ENCODE measurements at places on chromosomes 1 and 21.

DNA sequence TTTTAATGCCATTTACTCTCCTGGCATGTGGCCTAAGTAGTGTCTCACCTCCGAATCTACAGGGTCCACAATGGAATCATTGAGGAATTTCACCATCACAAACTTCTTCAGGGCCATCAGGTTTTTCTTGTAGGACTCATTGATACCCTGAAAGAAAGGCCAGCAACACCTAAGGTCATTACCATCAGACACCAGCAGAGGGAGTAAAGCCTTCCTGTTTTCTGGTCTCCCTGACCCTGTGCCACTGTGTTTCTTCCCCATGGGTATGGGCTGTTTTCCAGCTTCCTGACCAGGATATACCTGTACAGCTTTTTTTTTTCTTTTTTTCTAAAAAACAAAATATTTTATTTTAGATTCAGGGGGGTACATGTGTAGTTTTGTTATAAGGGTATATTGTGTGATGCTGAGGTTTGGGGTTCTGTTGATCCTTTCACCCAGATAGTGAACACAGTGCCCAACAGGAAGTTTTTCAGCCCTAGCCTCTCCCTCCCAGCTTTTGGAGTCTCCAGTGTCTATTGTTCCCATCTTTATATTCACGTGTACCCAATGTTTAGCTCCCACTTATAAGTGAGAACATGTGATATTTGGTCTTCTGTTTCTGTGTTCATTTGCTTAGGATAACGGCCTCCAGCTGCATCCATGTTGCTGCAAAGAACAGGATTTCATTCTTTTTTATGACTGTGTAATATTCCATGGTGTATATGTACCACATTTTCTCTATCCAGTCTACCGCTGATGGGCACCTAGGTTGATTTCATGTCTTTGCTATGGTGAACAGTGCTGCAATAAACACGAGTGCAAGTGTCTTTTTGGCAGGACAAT is 18.3 kb downstream of the PPT1 start:
- no peak for DNase-seq

GRCh38 chr21:41451753-41452676 is 26.0 kb downstream of the MX1 start:
- DNase-seq, result no peak

GRCh38 chr1:184018622-184019021 is 18.9 kb downstream of the COLGALT2 start:
- DNase-seq, result no peak

DNA sequence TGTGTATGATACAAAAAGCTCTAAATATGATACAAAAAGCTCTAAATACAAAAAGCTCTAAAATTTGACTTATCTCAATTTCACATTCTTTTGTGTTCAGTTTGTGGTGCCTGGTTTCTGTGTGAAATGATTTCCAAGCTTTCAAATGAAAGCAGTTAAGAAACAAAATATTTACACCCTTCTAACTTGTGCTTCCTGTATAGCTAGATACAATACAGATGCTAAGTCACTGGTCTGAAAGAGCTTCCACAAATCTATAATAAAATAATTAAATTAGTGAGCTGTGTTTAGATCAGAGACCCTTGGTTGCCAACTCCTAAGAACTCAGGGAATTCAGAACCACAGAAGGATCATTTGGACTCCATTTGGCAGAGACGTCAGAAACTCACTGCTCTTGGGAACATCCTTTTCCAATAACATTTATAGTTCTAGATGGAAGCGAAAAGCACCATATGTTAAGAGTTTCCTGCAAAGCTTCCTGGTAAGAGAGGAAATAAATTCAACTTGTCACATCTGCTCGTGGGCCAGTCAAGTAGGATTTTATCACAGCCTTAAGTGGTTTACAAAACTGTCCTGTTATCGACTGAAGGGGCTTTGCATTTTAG is 1079.1 kb downstream of the ADGRL2 start:
- no peak for DNase-seq

DNA sequence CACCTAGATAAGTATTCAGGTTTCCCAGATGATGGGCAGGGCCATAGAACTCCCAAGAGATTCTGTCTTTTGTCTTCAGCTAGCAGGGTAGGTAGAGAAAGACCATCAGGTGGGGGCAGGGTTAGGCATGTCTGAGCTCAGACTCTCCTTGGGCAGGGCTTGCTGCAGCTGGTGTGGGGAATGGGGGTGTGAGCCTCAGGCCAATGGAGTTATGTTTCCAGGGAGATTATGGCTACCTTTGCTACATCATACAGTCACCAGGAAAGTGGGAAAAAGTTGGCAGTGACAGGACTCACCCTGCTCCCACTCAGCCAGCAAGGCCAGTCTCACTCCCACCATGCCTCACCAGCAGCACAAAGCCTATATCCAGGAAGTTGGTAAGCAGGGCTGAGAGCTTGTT is 77.8 kb downstream of the DRAM2 start:
- no peak for DNase-seq

GRCh38 chr1:19396280-19396679 is 84.2 kb downstream of the SLC66A1 start:
- no peak for DNase-seq

GRCh38 chr1:228810878-228811711 is 75.8 kb downstream of the RHOU start:
- no peak for DNase-seq

DNA sequence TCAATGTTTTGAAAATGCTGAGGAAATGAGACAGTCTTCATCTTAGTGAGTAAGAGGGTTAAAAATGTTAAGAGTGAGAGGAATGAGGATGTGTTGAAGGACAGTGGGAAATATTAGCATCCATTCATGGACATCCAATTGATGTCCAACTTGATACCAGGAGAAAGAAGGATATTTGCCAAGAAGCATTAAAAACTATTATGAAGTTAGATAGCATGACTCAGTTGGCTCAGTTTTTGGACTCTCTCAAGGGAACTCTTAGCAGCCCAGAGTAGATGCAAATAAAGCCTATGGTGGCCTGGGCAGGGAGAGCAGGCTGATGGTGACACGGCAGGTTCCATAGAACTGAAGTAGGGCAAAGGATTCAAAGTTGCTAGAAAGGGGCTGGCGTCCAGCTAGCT is 171.0 kb downstream of the ZZZ3 start:
- no peak for DNase-seq

DNA sequence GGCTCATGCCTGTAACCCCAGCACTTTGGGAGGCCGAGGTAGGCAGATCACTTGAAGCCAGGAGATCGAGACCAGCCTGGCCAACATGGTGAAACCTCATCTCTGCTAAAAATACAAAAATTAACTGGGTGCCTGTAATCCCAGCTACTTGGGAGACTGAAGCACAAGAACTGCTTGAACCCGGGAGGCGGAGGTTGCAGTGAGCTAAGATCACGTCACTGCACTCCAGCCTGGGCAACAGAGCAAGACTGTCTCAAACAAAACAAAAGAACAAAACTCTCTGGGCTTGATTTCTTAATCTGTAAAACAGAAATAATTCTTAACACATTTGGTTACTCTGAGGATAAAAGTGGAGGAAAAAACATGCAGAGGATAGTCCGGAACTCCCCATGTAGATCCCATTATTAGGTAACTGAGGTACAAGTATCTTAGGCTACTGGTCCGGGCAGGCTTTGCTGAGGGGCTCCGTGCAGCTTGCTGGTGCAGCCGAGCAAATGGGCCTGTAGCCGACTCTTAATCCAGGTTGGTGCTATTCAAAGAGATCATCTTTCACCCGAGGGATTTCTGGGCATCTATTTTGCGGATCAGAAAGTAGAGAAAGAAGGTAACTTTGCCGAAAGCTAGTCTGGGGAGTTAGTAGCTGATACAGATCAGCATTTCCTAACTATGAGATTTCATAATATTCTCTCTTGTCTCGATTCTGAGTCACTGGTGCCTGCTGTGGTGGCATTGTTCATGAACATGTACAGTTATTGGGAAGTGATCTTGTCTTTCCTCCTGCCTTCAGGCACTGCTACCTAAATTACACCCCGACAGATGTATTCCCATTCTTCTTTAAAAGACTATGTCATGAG is 56.8 kb downstream of the NFIA start:
- no peak for DNase-seq

GRCh38 chr1:83791821-83792437 is 207.0 kb downstream of the TTLL7 start:
- no peak for DNase-seq

DNA sequence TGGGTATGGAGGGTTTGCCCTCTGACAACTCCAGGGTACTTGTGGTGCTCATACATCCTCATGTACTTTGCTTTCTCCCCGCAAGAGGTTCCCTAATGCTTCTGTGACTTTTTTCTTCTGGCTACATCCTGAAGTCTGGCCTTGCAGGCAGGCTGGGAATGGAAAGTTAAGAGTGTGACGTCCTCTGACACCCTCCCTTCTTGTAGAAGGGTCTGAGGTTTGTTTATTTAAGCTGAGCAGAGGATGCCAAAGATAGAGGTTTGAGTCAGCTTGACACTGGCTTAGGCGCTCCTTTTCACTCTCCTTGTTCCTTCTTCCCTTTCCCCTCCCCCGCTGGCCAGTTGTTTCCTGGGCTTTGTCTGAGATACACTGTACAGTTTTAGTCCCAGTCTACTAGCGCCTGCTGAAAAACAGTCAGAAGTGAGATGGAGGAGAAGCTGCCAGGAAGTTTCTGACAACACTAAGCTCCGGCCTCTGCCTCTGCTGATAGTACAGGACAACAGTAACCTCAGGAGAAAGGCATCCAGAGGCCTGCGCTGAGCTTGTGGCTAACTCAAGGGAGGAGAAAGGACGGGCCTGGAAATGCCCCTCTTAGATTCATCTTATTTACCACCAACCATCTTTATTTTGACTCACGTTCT is at the start of gene MACF1:
MACF1 (plus strand) TSS at position 255 of the 641 bp plus-strand sequence; CDS start at position 583, 328 bp downstream.
- DNase-seq, result no peak

DNA sequence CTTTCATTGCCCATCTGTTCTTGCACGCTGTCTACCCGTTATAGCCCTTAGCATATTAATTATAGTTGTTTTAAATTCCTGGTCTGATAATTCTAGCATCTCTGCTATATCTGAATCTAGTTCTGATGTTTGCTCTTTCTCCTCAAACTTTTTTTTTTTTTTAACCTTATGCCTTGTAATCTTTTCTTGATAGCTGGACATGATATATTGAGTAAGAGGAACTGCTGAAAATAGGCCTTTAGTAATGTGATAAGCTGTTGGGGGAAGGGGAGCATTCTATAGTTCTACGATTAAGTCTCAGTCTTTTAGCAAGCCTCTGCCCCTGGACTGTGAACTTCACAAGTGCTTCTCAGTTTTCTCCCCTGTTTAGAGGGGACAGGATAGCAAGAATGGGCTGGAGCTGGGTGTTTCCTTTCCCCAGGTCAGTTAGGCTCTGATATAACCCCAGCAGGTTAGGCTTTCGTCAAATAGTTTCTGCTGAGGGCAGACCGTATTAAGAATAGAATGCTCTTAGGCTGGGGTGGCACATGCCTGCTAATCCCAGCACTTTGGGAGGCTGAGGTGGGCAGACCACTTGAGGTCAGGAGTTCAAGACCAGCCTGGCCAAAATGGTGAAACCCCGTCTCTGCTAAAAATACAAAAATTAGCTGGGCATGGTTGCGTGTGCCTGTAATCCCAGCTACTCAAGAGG is 62.2 kb downstream of the ZFYVE9 start:
- DNase-seq, result no peak

DNA sequence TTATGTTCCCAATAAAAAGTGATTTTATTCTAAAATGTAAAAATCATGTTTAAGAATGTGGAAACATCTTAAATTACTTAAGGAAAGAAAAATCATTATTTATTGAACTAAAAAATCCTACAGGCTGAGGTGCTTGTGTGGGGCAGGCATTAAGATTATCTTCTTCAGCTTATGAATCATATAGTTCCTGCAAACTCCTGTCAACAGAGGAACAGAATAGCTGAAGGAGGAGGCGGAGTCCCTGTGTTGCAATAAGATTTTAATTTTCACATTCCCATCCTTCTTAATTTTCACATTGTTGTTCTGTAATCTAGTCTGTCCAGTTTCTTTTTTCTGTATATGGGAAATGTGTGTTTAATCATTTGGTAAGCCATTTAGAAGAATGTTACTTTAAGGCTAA is 20.6 kb upstream of the OLFML3 start:
- no peak for DNase-seq

Measured in activated CD4-positive, CD25-positive, alpha-beta regulatory T cell treated with anti-CD3 and anti-CD28 coated beads, Interleukin-2, amount 50 U/mL, for 72 hours (primary cell).